ENCODE measurements at places on chromosomes 3 and 15. TPM values are rescaled to one million over a fixed set of nuclear protein-coding genes. Genes with fewer than 3 reads are reported as not detected.
A peak's percentile ranks its signal among the peaks of the same experiment; 100 is the strongest.

- H3K4me3 ChIP-seq, result no peak overlapping the region
- H3K27ac ChIP-seq, result no peak overlapping the region
- no peaks in the 10 kb centered on the region for H3K36me3 ChIP-seq
- no peak for DNase-seq
- H3K27me3 ChIP-seq, result no peaks in the 10 kb centered on the region
These were observed 41.9 kb downstream of the COLQ start for GRCh38 chr3:15479400-15480224.

DNA sequence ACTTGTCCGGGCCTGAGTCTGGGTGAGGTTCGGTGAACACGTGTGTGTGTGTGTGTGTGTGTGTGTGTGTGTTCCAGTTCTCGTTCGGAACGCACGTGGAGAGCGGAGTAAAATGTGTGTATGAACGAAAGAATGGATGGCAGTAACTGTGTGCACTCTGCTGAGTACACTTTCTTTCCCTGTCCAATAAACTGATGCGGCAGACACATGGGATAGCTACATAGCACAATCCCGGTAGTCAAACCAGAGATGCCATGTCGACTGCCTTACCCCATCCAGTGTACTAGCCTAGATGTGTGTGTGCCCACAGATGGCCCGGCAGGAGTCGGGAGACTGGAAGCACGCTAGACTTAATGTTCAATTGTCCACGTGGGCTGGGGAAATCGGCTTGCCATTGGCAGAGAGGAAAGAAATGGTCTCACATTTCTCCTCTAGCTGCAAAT lies 507 bp upstream of the GOLIM4 start:
- H3K27me3 ChIP-seq, result no peaks in the 10 kb centered on the region
- H3K4me1 ChIP-seq, result peaks cover 18% of the 10 kb centered on the region
- peak; percentile 14 for DNase-seq
- peak overlapping the region; percentile 79 for H3K4me3 ChIP-seq

DNA sequence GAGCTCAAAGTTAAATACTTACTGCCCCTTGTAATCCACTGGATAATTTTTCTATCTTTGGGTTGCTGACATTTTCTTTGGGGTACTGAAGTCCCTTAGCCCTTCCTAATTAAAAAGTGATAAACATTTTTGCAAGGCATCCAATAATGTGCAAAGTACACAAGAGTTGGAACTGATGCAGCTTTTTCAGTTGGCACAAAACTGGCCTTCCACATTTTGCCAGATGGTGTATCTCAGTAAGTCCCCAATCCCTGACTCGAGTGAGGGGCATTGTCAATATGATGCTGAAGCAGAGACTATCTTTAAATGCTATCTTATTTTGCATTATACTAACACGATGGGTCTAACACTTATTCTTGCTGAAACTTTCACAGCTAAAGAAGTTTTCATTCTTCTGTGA lies 27.8 kb downstream of the FHIT start:
- no peaks in the 10 kb centered on the region for H3K4me1 ChIP-seq
- H3K4me3 ChIP-seq, result no peak overlapping the region
- no peaks in the 10 kb centered on the region for H3K36me3 ChIP-seq
- H3K27me3 ChIP-seq, result no peaks in the 10 kb centered on the region
- H3K27ac ChIP-seq, result no peak overlapping the region
- no peak for DNase-seq

GRCh38 chr3:100981164-100981911 lies 11.9 kb downstream of the ABI3BP start:
- no peaks in the 10 kb centered on the region for H3K27me3 ChIP-seq
- H3K27ac ChIP-seq, result peak overlapping the region; percentile 83
- H3K36me3 ChIP-seq, result no peaks in the 10 kb centered on the region
- H3K4me3 ChIP-seq, result no peak overlapping the region
- peaks cover 4% of the 10 kb centered on the region for H3K4me1 ChIP-seq
- no peak for DNase-seq

GRCh38 chr15:67187351-67187854 lies 67.1 kb downstream of the AAGAB start:
- no peak overlapping the region for H3K4me3 ChIP-seq
- peaks cover 8% of the 10 kb centered on the region for H3K36me3 ChIP-seq
- peaks cover 43% of the 10 kb centered on the region for H3K4me1 ChIP-seq
- no peaks in the 10 kb centered on the region for H3K27me3 ChIP-seq

GRCh38 chr3:144873066-144873465 lies 901.4 kb downstream of the DIPK2A start:
- no peak for DNase-seq
- H3K4me1 ChIP-seq, result no peaks in the 10 kb centered on the region
- no peak overlapping the region for H3K4me3 ChIP-seq
- no peak overlapping the region for H3K27ac ChIP-seq

The HEG1 gene
- total RNA-seq, result 153 TPM

The NEK10 gene
- not detected for total RNA-seq

The SI gene
- total RNA-seq, result not detected

DNA sequence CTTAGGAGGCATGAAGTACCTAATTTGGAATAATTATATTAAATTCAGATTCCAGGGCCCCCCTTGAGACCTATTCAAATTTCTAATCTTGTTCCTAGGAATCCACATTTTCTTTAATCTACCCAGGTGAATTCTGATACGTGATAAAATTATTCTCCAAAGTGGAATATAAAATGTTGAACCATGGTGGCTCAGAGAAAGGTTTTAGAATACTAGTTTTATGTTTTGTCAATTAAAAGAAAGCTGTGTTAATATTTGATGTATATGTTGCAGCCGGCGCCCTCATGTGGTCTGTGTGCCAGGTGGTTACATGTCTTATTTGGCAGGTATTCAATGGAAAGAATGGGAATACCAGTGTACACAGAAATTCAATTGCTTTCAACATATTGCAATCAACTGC lies 321.8 kb downstream of the FEZF2 start:
- no peaks in the 10 kb centered on the region for H3K4me1 ChIP-seq
- no peak overlapping the region for H3K27ac ChIP-seq
- no peaks in the 10 kb centered on the region for H3K36me3 ChIP-seq
- no peak for DNase-seq
- no peak overlapping the region for H3K4me3 ChIP-seq

The DGKG gene
- 11.1 TPM for total RNA-seq

The ASB14 gene
- not detected for total RNA-seq

DNA sequence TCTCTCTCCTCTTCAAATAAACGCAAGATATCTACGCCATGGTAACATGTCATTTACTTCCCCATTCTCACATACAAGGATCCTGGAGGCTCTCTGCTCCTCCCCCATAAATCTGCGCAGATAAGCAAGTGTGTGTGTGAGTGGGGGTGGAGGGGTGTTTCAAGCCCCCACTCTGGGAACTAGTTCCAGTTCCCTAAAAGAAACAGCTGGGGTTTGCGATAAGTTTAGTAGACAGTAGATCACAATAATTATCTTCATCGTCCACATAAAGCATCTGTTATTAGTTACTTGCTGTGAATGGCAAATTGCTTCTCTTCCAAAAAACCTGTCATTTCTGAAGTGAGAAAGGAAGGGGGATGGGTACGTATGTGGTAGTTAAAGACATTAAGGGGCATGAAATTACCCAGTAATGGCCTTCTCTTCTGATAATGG lies 79.8 kb downstream of the RBPMS2 start:
- H3K4me3 ChIP-seq, result no peak overlapping the region
- DNase-seq, result no peak
- no peak overlapping the region for H3K27ac ChIP-seq
- peaks cover 4% of the 10 kb centered on the region for H3K36me3 ChIP-seq
- H3K4me1 ChIP-seq, result peaks cover 19% of the 10 kb centered on the region

GRCh38 chr3:154123906-154124305 lies 2.7 kb downstream of the ARHGEF26 start:
- peak overlapping the region; percentile 71 for H3K4me3 ChIP-seq
- H3K36me3 ChIP-seq, result peaks cover 12% of the 10 kb centered on the region
- DNase-seq, result no peak
- no peak overlapping the region for H3K27ac ChIP-seq
- no peaks in the 10 kb centered on the region for H3K4me1 ChIP-seq
- no peaks in the 10 kb centered on the region for H3K27me3 ChIP-seq

DNA sequence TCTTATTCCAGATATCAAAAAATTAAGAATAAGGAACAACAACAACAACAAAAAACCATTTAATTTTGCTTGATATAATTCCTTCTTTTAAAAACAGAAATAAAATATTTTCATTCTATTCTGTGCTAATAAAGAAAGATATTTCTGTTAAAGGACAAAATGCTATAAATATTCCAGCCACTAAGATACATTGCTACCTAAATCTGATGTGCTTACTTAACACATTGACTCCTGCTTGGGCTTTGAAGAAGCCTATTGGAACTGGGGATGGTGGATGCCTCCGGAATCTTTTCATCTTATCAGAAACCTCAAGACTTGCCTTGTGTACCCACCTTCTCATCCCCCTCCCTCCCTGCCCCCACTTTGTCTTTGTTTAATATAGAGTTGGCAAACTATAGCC lies 320.2 kb downstream of the MEX3B start:
- H3K4me3 ChIP-seq, result no peak overlapping the region
- H3K36me3 ChIP-seq, result no peaks in the 10 kb centered on the region
- no peaks in the 10 kb centered on the region for H3K4me1 ChIP-seq
- H3K27ac ChIP-seq, result no peak overlapping the region

The FETUB gene
- total RNA-seq, result not detected

The NR2C2 gene
- 23.5 TPM for total RNA-seq
